ENCODE measurements at places on chromosomes 16 and 17.

DNA sequence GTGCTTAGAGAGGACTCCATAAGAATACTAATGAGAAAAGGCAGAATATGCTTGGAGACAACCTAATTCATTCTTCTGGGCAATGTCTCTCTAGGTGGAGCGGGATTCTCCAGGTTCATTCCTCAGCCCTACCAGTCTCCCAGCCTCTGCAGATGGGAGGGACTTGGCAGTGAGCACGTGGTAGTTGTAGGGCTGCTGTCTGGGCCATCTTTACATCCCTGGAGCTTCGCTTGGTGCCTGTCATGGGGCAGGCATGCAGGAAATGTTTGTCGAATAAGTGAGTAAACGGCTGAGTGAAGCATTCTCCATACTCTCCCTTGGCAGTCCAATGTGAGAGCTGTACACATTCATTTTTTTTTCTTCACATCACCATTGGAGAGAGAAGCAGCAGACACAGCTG is 387.5 kb downstream of the UTP18 start:
- no peak for DNase-seq

DNA sequence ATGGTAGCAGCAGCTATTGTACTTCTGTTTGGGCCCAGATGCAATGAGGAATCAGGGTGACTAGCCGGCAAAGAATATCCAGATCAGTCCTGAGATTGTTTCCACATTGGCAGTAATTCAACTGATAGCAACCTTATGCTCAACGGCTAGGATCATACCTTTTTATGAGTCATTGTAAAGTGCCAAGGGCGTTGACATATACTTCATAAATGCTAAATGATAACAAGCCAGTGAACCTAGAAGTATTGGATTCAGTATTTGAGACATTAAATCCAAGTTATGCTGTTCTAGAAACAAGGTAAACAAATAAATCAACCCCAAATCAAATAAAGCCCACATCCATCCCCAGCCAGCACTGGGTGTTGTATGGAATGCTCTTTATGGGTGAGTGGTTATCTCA is 207.1 kb upstream of the ZFHX3 start:
- DNase-seq = no peak

DNA sequence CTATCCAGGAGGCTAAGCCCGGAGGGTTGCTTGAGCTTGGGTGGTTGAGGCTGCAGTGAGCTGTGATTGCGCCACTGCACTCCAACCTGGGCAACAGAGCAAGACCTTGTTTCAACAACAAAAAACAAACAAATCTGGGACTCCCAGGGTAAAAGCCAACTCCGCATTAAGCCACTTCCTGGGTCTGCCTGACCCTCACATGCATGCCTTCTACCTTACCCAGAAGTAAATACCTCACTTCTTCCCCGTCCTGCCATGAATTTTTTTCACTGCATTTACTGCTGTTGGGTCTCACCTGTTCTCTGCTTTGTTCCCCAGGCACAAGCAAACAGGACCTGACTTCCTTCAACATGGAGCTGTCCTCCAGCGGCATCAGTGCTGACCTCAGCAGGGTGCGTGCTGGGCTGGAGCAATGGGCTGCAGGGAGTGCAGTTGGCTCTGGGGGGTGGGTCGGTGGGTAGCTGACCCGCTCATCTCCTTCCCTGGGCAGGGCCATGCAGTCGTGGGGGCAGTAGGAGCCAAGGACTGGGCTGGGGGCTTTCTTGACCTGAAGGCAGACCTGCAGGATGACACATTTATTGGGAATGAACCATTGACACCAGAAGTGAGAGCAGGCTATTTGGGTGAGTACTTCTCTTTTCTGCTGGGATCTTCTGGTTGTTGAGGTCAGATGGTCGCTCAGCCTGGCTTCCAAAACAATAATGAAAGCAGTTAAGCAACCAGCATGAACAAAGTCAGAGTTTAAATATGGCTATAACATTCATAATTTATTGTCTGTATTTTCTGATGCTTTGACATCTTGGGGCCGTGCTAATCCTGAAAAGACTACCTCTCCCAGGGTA is 16.4 kb downstream of the ITGAL start:
- DNase-seq = peak; percentile 39

GRCh38 chr16:16139061-16139460 is 84.2 kb downstream of the ABCC6 start:
- no peak for DNase-seq

DNA sequence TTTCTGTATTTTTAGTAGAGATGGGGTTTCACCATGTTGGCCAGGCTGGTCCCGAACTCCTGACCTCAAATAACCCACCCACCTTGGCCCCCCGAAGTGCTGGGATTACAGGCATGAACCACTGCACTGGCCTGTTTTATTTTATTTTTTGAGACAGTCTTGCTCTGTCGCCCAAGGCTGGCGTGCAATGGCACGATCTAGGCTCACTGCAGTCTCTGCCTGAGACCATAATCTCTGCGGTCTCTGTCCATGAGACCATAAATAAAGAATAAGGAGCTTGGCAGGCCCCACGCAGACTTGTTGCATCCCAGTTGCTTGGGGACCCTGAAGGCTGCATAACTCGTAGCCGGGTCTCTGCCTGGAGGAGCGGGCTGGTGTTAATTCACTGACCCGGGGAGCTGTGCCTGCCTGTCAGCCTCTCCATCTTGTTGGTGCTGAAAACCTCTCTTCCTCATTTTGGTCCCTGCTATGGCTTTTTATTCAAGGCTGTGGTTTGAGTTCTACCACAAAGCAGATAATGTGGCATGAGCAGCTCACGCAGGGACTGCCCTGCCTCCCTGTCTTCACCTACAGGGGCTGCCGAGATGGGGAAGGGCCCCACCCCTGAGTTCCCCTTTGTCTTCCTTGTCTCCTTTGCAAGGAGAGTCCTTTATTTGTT is 82.1 kb downstream of the MSI2 start:
- DNase-seq = no peak

DNA sequence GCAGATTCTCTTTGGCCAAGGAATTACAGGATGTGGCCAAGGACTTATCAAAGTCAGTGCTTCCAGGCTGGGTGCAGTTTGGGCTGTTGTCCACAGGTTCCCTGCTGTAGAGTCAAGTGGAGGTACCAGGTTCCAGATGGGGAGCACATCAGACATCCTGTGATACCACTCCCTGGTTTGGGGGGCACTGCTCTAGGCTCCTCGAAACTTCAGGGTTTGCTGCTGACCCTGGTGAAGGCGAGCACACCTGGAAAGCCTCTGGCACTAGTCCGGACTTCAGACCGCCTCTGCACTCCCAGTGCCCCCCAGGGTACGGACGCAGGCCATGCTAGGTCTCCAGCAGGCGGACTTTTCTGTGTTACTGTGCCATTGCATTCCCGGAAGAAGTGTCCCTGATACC is 10.7 kb downstream of the SLC47A1 start:
- no peak for DNase-seq

GRCh38 chr16:48335961-48336360 is 49.3 kb downstream of the SIAH1 start:
- no peak for DNase-seq

DNA sequence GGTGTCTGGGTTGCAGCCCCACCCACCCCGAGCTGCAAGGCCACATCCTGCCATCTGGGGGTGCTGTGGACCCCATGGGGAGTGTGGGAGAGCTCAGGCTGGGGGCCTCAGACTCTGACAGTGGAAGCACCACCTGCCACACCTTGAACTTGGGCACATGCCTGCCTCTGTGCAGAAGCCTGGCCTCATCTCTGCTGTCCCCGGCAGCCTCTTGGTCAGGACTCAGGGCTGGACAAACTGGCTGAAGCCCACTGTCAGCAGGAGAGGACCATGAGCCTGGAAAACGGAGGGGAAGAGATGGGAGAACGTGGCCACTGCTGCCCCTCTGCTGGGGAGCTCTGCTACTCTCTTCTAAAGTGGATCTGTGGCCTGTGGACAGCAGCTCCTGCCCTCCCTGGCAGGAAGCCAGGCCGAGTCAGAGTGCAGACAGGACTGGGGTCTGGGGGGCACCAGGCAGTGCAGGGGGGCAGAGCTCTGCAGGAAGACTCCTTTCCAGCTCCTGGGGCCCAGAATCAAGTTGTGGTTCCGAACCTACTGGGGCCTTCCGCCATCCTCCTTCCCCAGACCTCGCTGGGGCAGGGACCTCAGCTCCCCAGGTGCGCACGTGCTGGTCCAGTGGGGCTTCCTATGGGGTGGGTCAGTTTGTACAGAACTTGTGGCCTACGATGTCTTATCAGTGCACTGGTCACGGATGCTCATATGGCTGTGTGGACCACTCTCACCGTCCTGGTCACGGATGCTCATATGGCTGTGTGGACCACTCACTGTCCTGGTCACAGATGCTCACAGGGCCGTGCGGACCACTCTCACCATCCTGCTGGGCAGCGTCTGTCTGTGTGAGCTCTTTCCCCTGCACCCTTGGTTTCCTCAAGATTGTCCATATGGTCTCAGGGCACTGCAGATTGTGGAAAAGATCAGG is 207.7 kb downstream of the LAT start:
- no peak for DNase-seq

DNA sequence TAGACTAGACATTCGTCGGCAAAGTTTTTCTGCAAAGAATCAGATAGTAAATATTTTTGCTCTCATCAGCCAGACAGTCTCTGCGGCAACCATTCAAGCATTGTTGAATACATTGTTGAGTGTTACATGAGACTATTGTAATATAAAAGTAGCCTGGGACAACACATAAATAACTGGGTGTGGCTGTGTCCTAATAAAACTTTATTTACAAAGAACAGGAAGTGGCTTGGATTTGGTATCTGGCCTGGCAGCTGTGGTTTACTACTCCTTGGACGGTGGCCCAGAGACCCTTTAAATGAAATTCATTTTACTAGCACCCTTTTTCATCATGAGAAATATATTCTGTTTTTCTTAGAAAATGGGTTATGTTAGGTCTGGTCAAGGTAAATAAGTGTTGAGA is 297.2 kb downstream of the WWOX start:
- no peak for DNase-seq

GRCh38 chr16:75420987-75421819 is 12.1 kb downstream of the CFDP1 start:
- DNase-seq = peak; percentile 53

DNA sequence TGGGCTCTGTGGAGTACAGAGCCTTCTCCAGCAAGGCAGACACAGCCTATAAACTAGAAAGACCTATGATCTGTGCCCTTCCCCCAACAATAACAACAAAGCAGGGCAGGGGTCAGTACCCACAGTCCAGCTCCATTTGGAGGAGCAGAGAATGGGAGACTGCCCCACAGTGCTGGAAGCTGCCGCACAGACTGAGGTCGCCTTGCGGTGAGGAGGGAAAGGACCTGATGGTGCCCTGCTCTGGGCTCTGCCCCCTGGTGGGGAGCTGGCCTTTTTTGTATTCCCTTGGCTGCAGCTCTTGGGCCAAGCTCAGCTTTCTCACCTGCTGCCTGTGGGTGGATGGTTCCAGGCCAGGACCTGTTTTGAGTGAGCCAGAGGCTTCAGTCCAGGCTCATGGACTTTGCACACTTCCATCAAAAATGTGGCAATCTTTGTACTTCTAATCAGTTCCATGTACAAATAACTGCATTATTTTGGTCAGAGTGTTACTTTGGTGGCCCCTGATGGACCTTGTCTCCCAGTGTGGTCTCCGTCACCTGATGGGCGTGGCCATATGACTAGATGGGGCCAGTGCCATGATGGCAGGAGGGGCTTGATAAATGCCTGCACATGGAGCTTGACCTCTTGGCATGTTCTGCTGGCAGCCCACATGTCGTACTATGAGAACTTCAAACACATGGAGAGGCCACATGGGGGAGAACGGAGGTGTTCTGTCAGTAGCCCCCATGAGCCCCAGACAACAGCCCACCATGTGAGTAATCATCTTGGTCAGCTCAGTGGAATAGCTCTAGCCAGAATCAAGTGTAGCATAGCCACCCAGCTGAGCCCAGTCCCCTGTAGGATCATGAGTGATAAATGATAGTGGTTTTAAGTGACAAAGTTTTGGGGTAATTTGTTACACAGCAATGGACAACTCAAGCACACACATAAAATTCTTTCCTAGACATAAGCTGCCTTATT is 24.2 kb downstream of the B9D1 start:
- DNase-seq = peak; percentile 79

DNA sequence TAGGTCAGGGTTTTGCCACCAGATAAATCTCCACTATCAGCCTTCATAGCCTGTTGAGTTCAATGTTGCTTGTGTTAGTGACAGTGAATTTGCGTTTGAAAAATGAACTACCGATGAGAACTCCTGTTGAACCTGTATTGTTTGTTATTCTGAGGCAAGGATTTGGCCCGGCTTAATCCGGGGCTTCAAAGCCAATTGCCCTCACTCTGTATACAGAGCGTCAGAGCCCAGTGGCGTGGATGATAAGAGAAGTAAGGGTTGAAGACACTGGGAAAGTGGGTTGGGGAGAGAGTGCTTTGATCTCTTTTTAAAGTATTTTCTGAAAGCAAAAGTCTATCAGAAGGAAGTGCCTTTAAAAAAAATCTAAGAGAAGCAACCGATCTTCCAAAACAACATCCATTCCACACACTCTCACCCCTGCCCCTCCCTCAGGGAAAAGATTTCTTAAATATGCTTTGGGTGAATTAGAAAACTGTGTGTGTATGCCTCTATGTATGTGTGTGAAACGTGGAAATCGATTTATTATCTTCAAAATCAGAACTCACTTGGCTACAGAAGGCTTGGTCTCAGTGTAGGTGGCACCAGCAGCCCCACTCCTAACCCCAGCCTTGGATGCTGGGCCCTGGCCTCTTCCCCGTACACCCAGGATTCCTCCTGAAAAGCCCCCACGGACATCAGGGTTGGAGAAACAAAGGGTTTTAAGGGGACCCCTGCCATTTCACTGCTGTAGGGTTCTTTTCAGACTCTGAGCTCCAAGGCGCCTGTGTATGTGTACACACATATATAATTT is 8.8 kb downstream of the TBX4 start:
- no peak for DNase-seq

- no peak for DNase-seq
These were observed 31.2 kb upstream of the BCAR1 start for GRCh38 chr16:75282466-75283281.

- no peak for DNase-seq
These were observed 190.6 kb upstream of the HS3ST3A1 start for GRCh38 chr17:13792314-13792713.

GRCh38 chr16:20956319-20956718 is 55.7 kb downstream of the LYRM1 start:
- DNase-seq = no peak

DNA sequence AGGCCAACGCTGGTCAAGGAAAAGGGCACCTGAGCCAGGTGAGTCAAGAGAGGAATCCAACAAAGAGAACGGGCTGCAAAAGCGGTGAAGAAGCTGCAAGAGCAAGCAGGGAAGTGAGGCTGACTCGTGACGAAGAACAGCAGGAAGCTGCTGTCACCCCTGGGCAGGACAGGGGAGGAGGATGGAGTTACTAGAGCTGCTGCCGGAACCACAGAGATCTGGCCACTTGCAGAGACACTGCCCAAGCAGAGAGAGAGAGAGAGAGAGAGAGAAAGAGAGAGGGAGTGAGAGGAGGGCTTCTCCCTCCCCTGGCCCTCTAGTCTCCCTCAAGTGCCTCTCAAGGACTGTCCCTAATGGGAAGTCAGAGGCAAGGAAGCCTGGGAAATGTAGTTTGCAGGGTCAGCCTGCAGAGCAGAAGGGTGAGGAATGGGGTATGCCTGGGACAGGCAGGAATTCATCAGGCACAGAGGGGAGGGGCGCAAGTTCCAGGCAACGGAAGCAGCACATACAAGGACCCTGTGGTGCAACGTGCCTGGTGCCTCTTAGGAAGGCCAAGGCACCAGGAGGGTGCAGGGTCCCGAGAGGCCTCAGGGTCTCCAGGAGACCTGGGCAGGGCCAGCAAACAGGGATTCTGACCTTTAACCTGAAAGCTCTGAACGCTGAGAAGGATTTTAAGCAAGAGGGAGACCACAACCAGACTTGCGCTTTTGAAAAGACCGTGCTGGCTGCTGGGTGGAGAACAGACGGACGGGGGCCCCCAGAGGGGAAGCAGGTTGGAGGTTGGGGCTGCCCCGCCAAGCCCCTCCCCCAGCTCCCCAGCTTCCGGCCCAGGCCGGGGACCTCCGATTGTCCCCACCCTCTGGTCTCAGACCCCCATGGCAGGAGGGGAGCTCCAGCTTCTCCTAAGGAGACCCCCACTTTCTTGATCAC is 45.8 kb upstream of the CIBAR2 start:
- no peak for DNase-seq
